ENCODE measurements at places on chromosomes 4 and X.

DNA sequence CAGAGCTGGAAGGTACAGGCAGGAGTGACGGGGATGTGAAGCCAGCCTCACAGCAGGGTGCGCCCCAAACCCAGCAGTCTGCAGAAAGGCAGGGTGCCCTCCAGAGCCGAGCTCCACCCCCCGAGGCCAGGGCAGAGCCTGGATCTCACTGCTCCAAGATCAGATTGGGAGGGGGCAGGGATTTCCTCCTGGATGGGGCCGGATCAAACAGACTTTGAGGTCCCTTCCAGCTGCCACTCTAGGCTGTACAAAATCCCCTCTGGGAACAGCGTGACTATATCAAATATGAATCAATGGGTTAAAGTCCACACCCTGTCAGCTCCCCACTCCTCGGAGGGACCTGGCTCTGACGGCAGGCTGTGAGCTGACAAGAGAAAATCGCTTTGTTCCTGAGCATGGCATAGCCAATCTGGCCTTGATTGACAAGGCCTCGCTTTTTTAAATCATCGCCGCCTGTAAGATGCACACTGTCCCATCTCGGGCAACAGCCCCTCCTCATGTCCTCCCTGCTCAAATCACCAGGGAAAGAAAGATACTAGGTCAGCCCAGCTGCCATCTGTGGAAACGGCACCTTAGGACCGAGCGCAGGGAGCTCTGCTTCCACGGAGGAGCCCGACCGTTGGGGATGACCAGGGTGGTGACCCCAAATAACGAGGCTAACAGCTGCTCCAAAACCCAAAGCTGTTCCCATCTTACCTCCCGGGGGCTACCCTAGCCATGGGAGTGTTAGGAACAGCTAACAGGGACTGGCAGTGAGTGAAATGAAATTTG lies 39.9 kb downstream of the PSAPL1 start:
- no peak for DNase-seq

GRCh38 chr4:157220371-157220881 lies at the start of gene GRIA2:
Gene GRIA2, plus strand, starts transcription at chr4:157220728. Its CDS starts 315 bp downstream, at chr4:157221043.
- DNase-seq = no peak

DNA sequence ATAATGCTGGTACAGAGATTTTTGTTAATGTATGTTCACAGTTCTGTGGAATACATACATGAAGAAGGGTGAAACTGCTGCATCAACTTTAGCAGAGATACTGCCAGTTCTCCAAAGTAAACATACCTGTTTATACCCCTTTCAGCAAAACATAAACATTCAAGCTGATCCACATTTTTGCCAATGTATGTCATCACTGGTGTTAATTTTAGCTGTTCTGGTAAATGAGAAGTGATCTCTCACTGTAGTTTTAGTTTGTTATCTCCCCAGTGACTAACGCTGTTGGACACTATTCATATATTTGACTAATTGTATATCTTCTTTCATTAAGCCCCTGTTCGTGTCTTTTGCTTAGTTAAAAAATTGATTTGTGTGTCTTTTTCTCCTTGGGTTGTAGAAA lies 82.0 kb downstream of the HAUS3 start:
- DNase-seq = no peak

GRCh38 chrX:105744291-105744690 lies 78.0 kb upstream of the NRK start:
- no peak for DNase-seq

DNA sequence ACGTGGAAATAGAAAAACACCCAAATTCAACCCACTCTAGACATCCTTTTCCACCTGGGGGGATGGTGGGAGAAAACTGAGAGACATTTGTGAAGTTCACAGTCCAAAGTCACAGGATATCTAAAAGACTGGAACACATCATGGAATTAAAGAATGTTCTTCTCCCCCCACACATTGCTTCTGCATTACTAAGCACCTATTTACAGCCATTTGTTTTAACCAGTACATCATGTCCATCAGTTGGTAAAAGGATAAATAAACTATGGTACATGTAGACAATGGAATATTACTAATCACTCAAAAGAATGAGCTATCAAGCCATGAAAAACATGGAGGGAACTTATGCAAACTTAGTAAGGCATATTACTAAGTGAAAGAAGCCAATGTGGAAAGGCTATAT lies 185.5 kb upstream of the ANXA10 start:
- no peak for DNase-seq

DNA sequence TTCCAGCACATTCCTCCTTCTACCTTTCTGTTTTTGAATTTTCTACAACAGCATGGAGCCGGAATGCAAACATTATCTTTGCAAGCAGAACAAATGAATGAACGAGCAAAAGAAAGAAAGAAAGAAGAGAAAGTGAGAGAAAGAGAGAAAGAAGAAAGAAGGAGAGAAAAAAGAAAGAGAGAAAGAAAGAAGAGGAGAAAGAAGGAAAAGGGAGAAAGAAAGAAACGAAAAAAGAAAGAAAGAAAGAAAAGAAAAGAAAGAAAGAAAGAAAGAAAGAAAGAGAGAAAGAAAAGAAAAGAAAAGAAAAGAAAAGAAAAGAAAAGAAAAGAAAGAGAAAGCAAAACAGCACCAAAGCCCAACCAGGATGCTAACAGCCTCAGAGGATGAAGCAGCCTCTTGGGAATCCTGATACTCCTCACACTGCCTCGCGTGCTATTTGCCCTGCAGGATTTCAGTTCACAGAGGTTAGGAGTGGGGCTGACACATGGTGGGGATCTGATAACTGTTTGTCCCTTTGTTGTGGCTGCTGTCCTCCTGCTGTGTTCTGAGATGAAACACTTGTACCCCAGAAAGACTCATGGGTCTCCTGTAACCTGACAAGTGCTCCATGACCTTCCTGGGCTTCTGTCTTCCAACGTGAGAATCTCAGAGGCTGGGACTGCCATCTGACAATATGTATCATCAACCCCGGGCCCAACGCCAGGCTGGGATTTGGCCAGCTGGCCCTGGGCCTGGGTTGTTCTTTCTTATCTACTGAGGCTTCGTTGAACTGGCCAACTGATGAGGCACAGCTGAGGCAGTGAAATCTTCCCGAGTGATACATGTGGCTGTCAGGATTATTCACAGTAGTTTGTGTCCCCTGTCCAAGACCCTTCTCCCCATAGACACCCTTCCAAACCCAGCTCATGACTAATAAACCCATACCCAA lies 61.0 kb downstream of the SEPSECS start:
- no peak for DNase-seq

DNA sequence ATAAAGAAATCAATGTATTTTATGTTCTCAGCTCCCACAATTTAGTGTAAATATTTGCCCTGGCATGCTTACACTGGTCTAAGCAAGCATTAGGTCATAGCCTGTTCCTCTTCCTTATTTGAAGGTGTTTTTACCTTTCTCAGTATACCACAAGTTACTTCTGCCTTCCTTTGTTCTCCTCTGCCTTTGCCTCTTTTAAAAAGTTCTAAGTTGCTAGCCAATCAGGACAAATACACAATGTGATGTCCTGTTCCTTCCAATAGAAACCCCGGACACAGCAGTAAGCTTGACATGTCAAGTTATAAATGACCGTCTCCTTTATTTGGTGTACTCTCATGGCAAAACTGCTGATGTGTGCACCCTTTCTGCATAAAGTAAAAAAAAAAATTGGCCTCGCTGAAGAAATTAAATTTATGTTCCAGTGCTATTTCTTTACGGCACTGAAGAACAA lies 49.4 kb downstream of the UGT2B10 start:
- no peak for DNase-seq

DNA sequence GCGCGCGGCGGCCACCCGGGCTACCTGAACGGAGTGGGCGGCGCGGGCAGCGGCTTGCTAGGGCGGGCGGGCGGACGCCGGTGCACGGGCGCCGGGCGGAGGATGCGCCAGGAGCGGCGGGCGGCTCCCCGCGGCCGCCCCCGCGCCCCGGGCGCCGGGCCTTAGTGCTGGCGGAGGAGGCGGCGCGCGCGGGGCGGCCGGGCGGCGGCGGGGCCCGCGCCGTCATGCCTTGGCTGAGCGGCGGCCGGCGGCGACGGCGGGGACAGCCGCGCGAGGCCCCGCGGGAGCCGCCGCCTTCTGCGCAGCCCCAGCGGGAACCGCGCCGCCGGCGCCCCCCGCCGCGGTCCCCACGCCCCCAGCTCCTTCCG lies 48.2 kb downstream of the CLDN34 start:
- no peak for DNase-seq

DNA sequence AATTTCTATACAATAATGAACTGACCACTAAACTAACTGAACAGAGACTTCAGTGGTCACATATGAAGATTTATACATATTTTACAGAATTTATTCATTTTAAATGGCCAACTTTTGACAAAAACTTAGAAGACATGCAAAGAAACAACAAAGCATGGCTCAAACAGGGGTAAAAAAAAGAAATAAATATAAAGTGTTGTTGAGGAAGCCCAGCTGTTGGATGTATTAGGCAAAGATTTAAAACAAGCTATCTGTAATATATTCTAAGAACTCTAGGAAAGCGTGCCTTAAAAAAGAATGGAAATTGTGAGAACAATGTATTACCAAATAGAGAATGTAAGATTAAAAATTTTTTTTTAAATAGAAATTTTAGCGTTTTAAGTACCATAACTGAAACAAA lies 210.9 kb upstream of the HTR2C start:
- no peak for DNase-seq

GRCh38 chr4:66658809-66659208 lies 886.5 kb downstream of the CENPC start:
- DNase-seq = no peak

DNA sequence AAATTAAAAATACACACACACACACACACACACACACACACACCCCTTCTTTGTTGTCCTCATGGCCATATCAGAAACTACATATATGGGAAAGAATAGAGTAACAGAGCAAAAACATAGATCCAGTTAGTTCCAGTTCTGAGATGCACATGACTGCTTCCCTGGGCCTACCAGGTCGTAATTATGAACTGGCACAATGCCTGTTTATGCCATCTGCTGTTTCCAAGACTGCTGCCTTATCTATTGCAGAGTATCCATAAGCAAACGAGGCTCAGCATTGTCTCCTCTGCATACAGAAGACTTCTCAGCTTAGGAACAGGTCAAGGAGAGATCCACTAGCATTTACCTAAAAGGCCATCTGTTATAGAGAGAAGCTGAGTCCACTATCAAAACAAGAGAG lies 789.0 kb downstream of the TECRL start:
- no peak for DNase-seq

DNA sequence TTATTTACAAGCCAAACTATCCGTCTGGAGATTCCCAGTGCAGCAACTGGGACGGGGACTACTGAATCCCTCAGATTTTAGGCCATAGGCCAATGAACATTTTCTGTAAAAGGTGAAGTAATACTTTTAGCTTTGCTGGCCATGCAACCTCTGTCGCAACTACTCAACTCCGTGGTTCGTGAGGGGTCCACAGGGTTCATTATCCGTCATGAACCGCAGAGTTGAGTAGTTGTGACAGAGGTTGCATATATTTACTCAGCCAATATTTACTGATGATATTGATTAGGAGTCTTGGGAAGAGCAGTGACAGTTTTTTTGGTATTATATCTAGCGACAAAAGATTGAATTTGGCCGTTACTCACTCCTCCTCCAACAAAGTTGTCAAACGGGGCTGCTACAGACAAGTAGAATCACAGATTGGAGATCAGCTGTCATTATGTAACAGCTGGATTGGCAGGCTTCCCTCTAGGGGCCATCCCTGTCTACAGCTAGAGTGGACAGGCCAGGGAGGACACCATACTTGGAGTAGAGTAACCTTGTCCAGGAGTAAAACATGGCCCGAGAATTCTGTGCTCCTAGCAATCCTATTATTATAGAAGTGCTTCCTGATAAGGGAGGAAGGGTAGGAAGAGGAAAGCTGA lies 37.2 kb upstream of the CD38 start:
- DNase-seq = no peak

DNA sequence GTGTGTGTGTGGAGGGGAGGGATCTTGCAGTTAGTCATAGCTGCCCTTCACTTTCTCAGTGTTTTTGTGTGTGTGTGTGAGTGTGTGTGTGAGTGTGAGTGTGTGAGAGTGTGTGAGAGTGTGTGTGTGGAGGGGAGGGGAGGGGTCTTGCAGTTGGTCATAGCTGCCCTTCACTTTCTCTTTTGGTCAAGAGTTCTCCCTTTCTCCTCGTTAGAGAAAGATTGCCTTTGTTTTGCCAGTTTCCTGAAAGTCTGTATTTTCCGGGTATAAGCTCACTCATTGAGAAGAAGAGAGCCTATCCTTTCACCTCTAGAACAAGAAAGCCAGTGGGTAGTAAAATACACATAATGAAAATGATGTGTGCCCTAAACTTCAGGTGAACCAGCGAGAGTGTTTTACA lies 75.2 kb upstream of the ENPP6 start:
- no peak for DNase-seq

DNA sequence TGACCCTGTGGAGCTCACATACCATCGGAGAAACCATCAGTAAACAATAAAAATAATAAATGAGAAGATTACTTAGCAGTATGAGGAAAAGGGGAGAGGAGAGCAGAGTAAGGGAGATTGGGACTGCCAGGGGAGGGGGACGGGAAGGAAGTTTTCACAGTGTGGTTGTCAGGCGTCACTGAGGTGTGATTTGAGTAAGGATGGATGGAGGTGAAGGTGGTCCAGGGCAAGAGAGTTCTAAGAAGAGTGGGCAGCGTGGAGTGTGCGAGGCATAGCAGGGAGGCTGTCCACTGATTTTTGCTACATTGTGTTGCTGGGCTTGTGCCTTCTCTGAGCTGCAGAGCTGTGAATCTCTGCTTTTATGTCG lies 119.1 kb downstream of the HPGD start:
- DNase-seq = no peak

- no peak for DNase-seq
Measured at GRCh38 chrX:70424801-70425200, 1.7 kb downstream of the GDPD2 start.

- no peak for DNase-seq
Measured at GRCh38 chrX:16970977-16971376, 24.5 kb downstream of the REPS2 start.

DNA sequence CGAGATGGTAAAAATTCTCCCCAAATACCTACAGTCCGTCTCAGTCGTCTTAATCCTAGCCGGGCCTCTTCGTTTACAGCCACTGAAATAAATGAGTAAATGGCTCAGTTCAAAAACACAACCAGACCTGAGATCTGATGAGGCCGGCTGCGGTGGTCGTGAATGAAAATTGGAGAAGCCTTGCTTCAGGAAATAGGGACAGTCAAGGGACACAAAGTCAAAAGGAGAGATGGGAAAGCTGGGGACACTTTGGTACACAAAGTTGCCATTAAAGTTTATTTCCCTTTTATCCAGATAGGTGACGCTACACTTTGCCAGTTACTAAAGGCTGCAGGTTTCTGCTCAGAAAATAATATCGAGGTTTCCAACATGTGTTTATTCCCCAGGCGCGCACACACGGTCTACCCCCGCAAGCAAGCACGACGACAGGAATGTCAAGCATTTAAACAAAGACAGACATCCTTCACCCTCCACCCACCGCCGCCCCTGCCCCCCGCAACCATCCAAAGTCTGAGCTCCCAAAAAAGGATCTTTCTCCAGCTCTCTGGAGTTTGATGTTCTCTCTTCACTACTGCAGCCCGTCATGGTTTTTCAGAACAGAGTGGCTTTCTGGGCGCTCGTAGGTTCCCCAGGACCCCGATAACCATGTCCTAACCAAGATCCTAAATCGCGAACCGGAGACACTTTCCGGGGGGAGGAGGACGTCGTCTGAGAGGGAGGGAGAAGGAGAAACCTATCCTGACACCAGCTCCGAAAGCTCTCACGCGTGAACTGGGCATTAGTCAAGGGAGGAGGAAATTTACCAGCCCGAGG lies 1.3 kb upstream of the PCDH7 start:
- DNase-seq = no peak
